Transverse colon (tissue), 4 donors: ENCODE measurements at places on chromosomes 3 and 15. TPM values are rescaled to one million over a fixed set of nuclear protein-coding genes. Genes with fewer than 3 reads are reported as not detected.

- no peak overlapping the region for H3K4me3 ChIP-seq
- H3K27me3 ChIP-seq = no peaks in the 10 kb centered on the region
- H3K27ac ChIP-seq = peak overlapping the region; percentile 26
Observed at GRCh38 chr15:77144026-77144425, 73.1 kb upstream of the TSPAN3 start.

DNA sequence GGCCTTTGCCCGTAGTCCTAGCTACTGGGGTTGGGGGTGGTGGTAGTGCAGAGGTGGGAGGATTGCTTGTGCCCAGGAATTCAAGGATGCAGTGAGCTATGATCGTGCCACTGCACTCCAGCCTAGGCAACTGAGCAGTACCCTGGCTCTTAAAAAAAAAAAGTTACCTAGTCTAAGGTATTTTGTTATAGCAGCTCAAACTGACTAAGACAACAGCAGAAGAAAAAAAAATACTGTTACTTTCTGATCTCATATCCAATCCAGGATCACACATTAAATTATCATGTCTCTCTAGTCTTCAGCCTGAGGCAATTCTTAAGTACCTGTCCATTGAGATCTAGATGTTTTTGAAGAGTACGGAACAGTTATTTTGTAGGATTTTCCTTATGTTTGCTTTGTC, 39.8 kb downstream of the PDE8A start:
- no peaks in the 10 kb centered on the region for H3K27me3 ChIP-seq
- H3K27ac ChIP-seq = no peak overlapping the region
- H3K36me3 ChIP-seq = no peaks in the 10 kb centered on the region
- H3K4me1 ChIP-seq = peaks cover 50% of the 10 kb centered on the region
- no peak for DNase-seq

DNA sequence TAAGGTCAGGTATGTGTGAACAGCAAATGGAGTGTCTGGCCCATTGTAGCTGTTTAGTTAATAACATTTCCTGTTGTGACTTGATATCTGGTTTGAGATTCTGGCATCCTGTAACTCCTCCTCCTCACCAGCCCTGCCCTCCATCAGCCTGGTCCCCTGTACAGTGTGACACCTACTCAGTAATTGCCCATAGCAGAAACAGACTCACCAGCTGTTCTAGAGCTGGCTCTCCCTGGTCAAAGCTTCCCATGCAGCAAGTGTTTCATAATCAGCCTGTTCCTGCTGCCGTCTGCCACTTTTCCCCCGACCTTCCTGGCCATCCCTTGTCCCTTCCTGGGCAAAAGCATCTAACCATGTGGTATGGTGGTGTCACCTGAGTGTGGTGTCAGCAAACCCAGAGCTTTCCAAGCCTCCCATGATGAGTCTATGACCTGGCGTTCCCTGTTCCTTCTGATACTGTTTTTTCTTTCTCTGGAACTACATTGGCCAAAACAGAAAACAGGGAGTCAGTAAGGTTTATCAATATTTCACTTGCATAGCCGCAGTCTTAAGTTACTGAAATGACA, 55.4 kb downstream of the B3GALNT1 start:
- H3K27me3 ChIP-seq = no peaks in the 10 kb centered on the region
- H3K36me3 ChIP-seq = no peaks in the 10 kb centered on the region
- no peak overlapping the region for H3K4me3 ChIP-seq
- no peak overlapping the region for H3K27ac ChIP-seq
- DNase-seq = no peak
- no peaks in the 10 kb centered on the region for H3K4me1 ChIP-seq

- H3K4me3 ChIP-seq = no peak overlapping the region
- H3K27ac ChIP-seq = no peak overlapping the region
- no peaks in the 10 kb centered on the region for H3K36me3 ChIP-seq
- no peaks in the 10 kb centered on the region for H3K27me3 ChIP-seq
- no peak for DNase-seq
- no peaks in the 10 kb centered on the region for H3K4me1 ChIP-seq
Observed at GRCh38 chr15:65580287-65580686, 30.6 kb downstream of the INTS14 start.

GRCh38 chr3:29335438-29335837, 54.6 kb downstream of the RBMS3 start:
- H3K4me3 ChIP-seq = no peak overlapping the region
- no peaks in the 10 kb centered on the region for H3K27me3 ChIP-seq
- H3K4me1 ChIP-seq = peaks cover 4% of the 10 kb centered on the region

DNA sequence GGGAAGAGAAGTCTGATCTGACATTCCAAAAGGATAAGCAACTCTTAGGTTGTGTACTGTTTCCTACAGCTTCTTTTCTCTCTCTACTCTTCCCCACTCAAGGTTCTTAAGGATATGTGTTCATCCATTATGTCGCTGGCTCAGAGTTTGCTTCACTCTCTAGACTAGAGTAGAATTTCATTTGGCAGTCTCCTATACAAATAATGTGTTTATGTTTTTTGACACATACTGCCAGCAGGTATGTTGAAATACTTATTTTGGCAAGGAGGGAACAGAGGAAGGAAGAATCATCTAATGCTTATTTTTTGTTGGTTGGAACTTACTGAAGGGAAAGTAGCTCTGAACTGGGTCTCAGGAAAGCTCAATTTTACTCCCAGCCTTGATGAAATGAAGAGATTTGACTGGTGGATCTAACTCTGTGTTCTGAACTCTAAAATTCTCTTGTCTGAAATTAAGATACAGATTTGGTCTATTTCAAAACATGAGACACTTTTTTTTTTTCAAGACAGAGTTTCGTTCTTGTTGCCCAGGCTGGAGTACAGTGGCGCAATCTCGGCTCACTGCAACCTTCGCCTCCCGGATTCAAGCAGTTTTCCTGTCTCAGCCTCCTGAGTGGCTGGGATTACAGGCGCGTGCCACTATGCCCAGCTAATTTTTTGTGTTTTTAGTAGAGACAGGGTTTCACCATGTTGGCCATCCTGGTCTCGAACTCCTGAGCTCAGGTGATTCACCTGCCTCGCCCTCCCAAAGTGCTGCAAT, 7.6 kb upstream of the EMC3 start:
- H3K36me3 ChIP-seq = no peaks in the 10 kb centered on the region
- no peak overlapping the region for H3K4me3 ChIP-seq
- H3K4me1 ChIP-seq = no peaks in the 10 kb centered on the region

DNA sequence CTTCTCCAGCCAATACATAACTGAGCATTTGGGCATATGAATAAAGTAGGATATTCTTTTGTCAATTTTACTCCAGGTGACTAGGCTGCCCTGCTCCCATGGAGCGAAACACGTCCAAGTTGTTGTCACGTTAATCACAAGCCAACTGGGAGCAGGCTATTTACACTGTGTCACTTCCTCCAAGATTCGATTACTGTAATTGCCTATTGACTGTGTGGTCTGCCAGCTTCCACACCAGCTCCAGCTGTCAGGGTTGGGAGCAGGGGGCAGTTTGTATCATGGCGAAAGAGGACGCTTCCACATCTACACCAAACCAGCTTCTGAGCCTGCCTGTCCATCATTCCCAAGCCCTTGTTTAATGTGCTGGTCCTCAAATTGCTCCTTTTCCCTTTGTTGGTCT, 89.2 kb upstream of the RORA start:
- no peaks in the 10 kb centered on the region for H3K36me3 ChIP-seq
- no peaks in the 10 kb centered on the region for H3K27me3 ChIP-seq
- no peak overlapping the region for H3K4me3 ChIP-seq
- no peak overlapping the region for H3K27ac ChIP-seq
- DNase-seq = no peak

- H3K27me3 ChIP-seq = no peaks in the 10 kb centered on the region
- H3K27ac ChIP-seq = peak overlapping the region; percentile 81
- H3K4me1 ChIP-seq = peaks cover 33% of the 10 kb centered on the region
- no peak overlapping the region for H3K4me3 ChIP-seq
- no peaks in the 10 kb centered on the region for H3K36me3 ChIP-seq
- DNase-seq = peak; percentile 7
Observed at GRCh38 chr3:194272221-194272620, 78.9 kb downstream of the CPN2 start.

DNA sequence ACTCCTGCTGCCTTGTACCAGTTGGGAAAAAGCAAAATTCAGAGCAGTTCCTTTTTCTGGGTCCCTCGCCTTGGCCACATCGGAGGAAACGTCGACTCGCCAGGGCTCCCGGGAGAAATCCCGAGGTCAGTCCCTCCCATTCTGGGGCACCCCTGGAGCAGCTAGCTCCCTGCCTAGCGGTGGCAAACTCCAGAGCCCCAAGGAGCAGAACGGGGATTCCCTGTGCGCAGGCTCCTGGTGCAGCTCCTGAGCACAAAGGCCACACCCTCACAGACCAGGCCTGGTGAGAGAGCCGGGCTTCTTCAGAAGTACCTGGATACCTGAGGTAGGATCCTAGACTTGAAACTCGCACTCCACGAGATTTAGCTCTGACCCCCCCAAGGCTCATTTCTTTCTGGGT, 2.6 kb downstream of the LRRC3B start:
- H3K27me3 ChIP-seq = peaks cover 45% of the 10 kb centered on the region
- H3K36me3 ChIP-seq = no peaks in the 10 kb centered on the region
- H3K4me3 ChIP-seq = no peak overlapping the region
- H3K4me1 ChIP-seq = no peaks in the 10 kb centered on the region
- no peak for DNase-seq

DNA sequence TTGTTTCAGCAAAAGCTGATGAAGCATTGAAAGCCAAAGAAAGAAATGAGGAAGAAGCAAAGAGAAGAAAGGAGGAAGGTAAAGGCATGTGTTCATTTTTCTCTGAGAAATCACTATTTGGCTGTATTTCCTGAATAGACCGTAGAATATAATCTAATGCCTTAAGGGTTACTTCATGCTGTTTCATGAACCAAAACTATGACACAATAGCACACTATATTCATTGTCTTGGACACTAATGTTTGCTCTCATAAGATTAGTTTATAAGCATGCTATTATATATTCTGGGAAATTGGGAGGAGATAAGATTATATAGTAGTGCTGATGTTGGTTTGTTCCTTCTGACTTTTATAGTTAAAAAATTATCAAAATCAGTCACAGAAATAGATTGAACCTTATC, 110.1 kb upstream of the MLF1 start:
- H3K27me3 ChIP-seq = no peaks in the 10 kb centered on the region
- DNase-seq = no peak
- no peaks in the 10 kb centered on the region for H3K36me3 ChIP-seq

- H3K4me3 ChIP-seq = no peak overlapping the region
- no peaks in the 10 kb centered on the region for H3K36me3 ChIP-seq
- H3K27me3 ChIP-seq = no peaks in the 10 kb centered on the region
- no peak for DNase-seq
- peaks cover 2% of the 10 kb centered on the region for H3K4me1 ChIP-seq
- no peak overlapping the region for H3K27ac ChIP-seq
Observed at GRCh38 chr15:66757030-66757429, 55.0 kb downstream of the SMAD6 start.

GRCh38 chr15:92385096-92385495, 8.6 kb upstream of the ST8SIA2 start:
- no peaks in the 10 kb centered on the region for H3K36me3 ChIP-seq
- no peak overlapping the region for H3K4me3 ChIP-seq
- H3K27ac ChIP-seq = no peak overlapping the region
- DNase-seq = no peak
- H3K27me3 ChIP-seq = peaks cover 48% of the 10 kb centered on the region

- no peak for DNase-seq
- H3K4me3 ChIP-seq = no peak overlapping the region
- peaks cover 10% of the 10 kb centered on the region for H3K4me1 ChIP-seq
- H3K36me3 ChIP-seq = no peaks in the 10 kb centered on the region
Observed at GRCh38 chr3:29290596-29290995, 9.7 kb downstream of the RBMS3 start.

DNA sequence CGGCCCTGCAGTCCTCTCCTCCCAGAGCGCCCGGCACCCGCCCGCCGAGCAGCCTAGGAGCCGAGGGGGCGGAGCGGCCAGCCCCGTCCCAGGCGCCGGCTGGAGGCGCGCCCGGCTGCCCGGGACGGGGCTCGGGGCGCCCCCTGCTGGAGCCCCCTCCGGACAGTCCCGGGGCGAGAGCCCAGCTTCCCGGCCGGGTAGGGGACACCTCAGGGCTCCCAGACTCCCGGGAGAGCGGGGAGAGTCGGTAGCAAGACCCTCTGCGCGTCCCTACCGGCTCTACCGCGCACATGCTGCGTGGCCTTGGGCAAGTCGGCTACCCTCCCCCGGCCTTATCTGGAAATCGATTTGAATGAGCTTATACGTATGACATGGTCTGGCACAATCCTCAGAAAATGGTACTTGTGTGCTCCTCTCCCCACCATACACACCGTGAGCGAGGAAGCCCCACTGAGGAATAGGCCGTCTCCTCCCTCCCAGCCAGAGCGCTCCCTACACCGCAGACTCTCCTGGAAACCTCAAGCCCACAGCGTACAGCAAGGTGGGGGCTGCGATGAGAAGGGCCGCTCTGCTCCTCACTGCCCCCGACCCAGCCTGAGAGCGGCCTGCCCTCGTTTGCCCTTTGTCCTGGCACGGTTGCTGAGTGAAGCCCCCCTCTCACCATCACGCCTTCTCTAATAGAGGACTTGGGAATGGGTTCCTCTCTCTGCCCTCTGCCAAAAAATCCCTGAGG, at the start of gene DAPK2:
Gene DAPK2 (minus strand): TSS at position 65 of the 733 bp plus-strand sequence. CDS start 6,224 bp downstream, outside the sequence.
- H3K27ac ChIP-seq = peak within 1 kb of the TSS; percentile 80
- H3K4me3 ChIP-seq = peak within 1 kb of the TSS; percentile 83
- H3K4me1 ChIP-seq = peaks cover 7% of the 10 kb centered on the region
- peak; percentile 83 for DNase-seq
- no peaks in the 10 kb centered on the region for H3K27me3 ChIP-seq

DNA sequence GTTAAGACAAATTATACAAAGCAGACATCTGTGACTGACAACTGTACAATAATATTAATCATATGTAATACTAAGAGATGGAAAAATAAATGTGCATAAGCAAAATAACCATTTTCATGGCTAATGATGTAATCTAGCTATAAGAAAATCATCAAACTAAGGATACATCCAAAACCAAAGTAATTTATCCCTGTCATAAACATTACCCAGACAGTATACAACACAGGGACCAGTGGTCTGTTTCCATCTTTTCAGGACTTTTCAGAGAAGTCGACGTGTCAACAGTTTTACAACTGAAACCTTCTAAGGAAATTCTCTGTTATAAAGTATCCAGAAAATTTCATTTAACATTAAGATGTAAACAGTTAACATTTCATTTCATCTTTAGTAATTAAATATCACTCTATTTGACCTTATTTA, 11.0 kb downstream of the THBS1 start:
- no peak overlapping the region for H3K4me3 ChIP-seq
- DNase-seq = no peak
- no peaks in the 10 kb centered on the region for H3K27me3 ChIP-seq
- H3K27ac ChIP-seq = no peak overlapping the region
- no peaks in the 10 kb centered on the region for H3K36me3 ChIP-seq

Gene MRAS
- 3.0 TPM for total RNA-seq

Gene SEMA3G
- total RNA-seq = 1.2 TPM

Gene GPR156
- 0.48 TPM for total RNA-seq

Gene GP9
- total RNA-seq = not detected

Gene SCN11A
- 0.27 TPM for total RNA-seq

Gene CLSTN2
- 2.7 TPM for total RNA-seq

Gene IMPG2
- 0.37 TPM for total RNA-seq

Gene APEH
- total RNA-seq = 123 TPM
